CD4-positive, alpha-beta memory T cell (primary cell): ENCODE measurements at places on chromosomes 6 and 20.
A peak's percentile ranks its signal among the peaks of the same experiment; 100 is the strongest.

GRCh38 chr20:53413186-53413631, 180.4 kb downstream of the ZNF217 start:
- DNase-seq = peak; percentile 30

DNA sequence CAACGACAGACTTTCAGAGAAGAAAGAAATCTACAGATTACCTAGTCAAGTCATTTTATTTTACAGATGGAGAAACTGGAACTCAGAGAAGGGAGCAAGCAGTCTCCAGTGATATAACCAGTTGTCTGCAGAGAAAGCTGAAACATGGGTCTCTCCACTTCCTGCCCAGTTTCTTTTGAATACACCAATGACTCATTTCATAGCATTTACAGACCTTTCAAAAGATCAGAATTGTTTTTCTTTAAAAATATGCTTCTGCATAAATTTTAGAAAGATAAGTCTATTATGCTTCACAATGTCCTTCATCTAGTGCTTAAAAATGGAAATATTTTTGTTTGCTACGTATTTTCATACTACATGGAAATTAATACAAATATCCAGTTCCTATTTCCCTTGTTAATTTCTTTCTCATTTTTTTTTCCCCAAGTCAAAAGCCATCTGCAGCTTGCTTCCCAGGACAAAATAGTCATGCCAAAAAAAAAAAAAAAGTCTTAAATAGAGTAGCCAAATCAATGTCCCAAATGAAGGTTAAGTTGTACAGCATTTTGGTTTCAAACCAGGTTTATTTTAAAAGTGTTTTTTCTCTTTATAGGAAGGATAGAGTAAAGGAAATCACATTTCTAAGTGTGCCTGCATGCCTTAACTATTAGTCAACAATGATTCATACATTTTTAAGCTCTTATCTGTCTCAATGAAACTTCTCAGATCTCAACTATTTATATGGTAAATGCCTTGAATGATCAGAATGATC, 36.9 kb downstream of the ARHGAP18 start:
- peak; percentile 48 for DNase-seq

- no peak for DNase-seq
Observed at GRCh38 chr6:84150705-84151104, 76.7 kb downstream of the CEP162 start.

GRCh38 chr6:28003661-28004060, 46.6 kb downstream of the OR2B6 start:
- DNase-seq = no peak

- DNase-seq = no peak
Observed at GRCh38 chr6:31169123-31169857, 1.2 kb downstream of the POU5F1 start.

- no peak for DNase-seq
Observed at GRCh38 chr20:23622839-23623343, 14.9 kb downstream of the CST3 start.

DNA sequence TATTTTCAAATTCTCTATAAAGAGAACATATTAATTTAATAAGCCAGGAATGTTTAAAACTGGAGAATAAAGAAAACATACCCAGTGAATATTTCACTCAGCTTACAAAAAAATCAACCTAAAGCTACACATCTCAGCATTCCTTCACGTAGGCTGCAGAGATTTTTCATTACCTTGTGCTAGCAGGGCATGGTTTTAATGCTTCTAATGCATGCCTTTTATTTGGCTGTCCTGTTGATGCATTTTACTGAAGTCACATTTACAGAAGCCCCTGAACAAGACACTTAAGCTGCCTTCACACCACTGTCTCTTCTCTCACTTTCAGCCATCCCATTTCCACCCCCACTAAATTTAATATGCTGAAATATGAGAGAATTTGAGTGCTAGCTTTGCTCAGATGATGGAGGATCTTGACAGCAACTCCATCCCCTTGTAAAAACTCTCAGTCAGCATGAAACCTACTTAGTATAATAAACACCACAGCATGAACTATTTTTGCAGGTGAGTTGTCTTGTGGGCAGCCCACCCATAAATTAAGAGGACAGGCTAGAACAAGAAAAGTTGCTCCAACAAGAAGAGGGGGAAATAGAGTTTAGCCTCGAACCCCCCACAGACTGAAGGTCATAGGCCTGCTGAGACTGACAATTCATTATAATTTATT, 159.4 kb downstream of the SIM1 start:
- no peak for DNase-seq
